Cortex of kidney (tissue), 1 donor: ENCODE measurements at places on chromosomes 3 and 15.

GRCh38 chr3:171095063-171095462 is 68.5 kb upstream of the SLC2A2 start:
- no peak for DNase-seq

DNA sequence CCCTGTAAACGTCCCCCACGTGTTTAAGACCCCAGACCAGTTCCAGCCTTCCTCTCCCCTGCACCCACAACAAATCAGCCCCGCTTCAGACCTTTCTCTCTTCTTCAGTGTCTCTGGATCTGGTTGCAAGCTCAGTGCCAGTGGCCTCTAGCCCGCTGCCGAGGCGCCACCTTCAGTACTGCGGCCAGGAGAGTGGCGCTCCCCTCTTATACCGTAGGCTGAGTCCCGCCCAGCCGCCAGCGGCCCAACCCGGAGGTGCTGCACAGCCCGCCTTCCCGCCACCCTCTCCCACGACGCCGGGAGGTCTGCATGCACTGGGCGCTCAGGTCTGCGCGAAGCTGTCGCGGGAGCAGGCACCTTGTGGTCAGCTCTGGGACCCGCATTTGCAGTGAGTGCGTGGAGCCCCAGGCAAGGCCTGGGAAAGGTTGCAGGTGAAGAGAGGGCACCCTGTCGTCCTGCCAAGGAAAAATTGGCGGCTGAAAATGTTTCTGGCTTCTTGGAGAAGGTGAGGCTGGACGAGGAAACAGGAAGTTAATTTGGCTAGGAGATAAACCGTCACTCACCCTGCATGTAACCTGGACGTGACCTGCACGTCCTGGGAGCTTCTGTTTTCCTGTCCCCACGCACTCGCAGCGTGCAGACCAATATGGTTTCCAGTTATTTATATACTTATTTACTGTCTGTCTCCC is at the start of gene C2CD4B:
C2CD4B (minus strand) TSS at position 182 of the 689 bp plus-strand sequence. CDS start 301 bp downstream, outside the sequence.
- DNase-seq: no peak

- DNase-seq: no peak
These were observed 565 bp downstream of the CIB2 start for GRCh38 chr15:78130466-78131294.

- no peak for DNase-seq
These were observed 88.5 kb downstream of the XXYLT1 start for GRCh38 chr3:195182470-195182795.

DNA sequence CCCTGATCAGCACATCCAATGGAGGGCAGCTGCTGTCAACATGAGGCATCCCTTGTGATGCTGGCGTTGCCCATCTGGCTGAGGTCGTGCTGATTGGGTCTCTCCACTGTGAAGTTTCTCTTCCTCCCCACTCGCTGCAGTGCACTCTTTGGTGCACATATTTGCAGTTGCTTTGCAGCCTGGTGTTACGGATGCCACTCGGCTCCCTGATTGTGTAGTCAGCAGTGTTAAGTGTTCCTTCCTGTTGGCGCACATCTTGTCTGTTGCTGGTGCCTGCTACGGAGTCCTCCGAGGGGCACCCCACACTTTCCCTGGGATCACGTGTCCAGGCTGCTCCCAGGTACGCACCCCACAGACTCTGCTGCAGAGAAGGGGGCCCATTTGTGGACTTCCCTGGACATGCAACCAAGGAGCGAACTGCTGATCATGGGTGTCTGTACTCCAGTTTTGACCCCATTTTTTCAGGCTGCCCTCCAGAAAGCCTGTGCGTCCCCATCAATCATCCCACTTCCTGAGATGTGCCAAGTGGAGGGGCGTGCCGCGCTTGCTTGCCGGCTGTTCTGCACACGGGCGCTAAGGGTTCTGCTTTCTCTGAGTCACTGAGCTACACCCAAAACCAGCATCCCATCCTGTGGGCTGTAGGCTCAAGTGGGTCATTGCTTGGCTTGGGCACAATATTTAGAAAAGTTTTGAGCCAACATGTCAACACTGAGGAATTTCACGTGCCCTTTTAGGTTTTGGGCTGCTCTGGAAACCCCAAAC is 98.6 kb downstream of the FBLN2 start:
- DNase-seq: no peak
